Lung (tissue), 17 donors: ENCODE measurements at places on chromosomes 16 and 17.

- no peak for DNase-seq
These were observed 19.1 kb upstream of the KIFC3 start for GRCh38 chr16:57821149-57821971.

GRCh38 chr17:14417336-14417735, 116.5 kb downstream of the HS3ST3B1 start:
- no peak for DNase-seq

DNA sequence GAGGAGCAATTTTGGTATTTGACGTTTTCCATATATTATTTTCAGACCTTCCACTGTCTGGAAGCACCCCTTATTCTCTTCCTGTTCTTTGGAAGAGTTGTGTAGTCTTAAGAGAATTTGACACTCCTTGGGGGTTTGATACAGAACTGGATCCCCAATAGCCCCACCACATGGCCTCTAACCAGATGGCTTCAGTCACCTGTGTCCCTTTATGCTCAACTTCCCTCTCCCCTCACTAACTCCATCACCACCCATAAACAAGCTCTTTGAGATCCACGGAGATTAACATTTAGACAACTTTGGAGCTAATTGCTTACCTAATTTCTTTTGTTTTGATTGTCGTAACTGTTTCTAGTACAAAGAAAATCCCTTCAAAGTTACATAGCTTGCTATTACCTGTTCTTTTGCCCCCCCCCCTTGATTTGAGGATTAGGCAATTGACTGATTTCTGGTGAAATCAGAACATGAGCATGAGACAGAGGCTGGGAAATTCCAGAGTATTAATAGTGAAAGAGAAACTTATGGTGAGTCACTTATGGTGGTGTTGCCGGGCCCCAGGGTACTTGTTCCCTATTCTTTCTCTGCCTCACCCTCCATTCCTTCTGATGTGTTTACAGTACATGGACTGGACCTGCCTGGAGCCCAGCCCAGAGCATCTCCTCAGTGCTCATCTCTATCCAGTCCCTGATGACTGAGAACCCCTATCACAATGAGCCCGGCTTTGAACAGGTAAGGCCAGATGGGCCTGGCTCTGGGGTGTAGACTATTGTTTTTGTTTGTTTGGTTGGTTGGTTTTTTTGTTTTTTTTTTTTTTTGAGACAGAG, 7.5 kb downstream of the UBE2Z start:
- no peak for DNase-seq

DNA sequence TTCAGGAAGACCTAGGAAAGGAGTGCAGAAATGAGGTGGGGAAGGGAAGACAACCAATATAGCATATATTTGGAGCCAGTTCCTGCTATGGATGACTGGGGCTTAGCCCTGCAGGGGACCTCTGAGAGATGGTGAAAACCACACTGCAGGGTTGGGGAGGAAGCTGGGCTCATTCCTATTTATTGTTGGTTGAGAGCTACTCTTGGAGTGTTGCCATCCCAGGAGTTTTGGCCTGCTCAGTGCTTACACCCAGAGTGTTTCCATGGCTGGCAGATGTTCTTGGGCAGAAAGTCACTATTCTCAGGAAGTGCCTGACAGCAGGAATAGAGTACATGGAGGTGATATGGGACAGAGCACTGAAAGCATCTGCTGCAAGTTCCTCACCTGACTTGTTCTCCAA, 145.8 kb downstream of the SPACA3 start:
- DNase-seq: no peak

DNA sequence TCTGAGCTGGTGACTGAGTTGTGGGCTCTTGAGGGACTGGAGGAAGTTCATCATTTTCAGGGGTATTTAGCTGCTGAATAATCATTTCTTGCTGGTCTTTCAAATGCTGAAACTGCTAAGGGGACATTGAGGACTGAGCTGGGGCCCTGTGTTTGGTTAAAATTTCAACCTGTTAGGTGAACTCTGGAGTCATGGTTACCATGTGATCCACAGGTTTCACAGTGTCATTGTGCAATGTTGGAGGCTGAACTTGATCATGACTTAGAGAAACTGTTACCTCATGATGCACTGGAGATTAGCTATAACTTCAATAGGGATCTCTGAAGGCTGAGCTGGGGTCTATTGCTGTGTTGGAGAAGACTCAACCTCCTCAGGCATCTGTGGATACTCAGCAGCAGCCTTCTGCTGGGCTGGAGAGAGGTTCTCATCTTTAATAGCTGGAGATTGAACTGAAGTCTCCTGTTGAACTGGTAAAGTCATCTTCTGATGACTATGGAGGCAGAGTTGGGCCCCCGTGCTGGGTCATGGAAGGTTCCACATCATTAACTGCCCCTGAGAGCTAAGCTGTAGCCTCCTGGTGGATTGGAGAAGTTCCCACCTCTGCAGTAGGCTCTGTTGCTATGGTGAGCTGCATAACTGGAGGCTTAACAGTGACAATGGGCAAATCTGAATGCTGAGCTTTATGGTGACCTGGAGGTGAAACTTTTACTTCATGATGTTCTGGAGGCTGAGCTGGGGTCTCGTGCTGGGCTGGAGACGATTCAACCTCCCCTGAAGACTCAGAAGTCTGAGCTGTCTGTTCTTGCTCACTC, 15.2 kb downstream of the RDM1 start:
- DNase-seq: no peak

- no peak for DNase-seq
These were observed 7.2 kb downstream of the RASL10B start for GRCh38 chr17:35738519-35739133.

- DNase-seq: peak; percentile 44
These were observed 7.1 kb upstream of the CNP start for GRCh38 chr17:41959336-41960095.

DNA sequence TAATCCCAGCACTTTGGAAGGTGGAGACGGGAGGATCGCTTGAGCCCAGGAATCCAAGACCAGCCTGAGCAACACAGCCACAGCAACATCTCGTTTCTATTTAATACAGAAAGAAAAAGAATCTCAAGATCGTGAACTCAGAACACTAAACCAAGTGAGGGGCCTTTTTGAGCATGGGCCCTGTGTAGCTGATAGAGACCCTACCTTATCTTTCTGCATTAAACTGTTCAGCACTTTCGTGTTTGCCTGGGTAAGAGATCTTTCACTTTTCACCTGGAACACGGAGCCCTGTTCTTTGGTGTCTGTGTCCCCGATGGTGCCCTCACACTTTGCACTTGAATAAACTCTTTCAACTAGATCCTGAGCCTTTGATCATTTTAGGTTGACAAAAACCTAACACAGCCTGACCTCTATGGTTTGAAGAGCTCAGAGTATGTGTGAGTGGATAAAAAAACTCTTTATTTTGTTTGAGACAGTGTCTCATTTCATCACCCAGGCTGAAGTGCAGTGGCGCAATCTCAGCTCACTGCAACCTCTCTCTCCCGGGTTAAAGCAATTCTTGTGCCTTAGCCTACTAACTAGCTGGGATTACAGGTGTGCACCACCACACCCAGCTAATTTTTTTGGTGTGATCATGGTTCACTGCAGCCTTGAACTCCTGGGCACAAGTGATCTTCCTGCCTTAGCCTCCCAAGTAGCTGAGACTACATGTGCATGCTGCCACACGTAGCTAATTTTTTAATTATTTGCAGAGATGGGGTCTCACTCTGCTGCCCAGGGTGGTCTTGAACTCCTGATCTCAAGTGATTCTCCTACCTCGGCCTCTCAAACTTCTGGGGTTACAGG, 83.8 kb upstream of the GRIN2A start:
- DNase-seq: no peak

DNA sequence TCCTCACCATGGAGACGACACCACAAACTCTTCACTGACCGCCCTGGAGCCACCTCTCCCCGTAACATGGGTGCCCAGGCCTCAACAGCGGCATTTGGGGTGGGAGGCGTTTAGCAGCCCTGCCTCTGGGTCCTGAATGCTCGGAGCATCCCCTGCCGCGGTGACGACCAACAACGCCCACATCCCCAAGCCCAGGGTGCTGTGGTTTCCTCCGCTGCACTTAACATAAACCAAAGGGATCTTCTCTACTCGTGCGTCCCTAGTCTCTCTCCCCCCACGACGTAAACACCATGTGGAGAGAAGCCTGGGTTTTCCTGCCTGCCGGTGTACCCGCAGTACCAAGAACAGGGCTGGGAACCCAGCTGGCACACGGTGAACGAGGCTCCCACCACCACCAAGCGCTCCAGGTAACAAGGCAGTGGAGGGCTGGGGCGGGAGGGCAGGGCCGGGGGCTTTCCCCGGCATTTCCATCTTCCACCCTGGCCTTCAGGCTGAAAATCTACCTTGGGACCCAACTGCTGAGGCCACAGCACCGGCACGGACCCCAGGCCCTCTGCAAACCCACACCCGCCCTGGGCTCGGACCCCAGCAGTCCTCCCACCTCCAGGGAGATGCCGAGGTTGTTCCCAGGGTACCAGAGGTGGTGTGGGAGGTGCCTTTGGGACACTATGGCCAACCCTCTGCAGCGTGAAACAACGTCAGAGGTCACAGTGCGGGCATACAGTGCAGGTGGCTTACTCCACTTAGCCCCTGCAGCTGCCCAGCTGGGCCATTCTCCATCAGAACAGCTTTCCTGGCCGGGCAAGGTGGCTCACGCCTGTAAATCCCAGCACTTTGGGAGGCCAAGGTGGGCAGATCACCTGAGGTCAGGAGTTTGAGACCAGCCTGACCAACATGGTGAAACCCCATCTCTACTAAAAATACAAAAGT, 54.3 kb downstream of the TIMM22 start:
- DNase-seq: no peak

- peak; percentile 40 for DNase-seq
These were observed 358.2 kb downstream of the KIF2B start for GRCh38 chr17:54180950-54181349.

DNA sequence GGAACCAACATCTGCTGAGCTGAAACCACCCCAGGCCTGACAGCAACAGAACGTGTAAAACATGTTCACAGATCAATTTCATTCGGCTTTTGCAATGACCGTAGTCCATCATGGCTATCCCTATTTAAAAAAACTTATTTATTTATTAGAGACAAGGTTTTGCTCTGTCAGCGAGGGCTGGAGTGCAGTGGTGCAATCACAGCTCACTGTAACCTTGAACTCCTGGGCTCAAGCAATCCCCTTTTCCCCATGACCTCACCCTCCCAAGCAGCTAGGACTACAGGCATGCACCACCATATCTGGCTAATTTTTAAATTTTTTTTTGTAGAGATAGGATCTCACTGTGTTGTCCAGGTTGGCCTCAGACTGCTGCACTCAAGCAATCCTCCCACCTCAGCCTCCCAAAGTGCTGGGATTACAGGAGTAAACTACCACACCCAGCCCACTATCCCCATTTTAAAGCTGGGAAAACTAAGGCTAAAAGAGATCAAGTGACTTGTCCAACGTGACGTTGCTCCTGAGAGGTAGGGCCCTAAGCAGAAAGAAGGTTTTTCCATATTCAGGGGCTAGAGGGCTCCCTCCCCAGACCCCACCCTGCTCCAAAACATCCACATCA, 77.7 kb downstream of the MYH11 start:
- no peak for DNase-seq

- no peak for DNase-seq
These were observed 67.8 kb downstream of the ENGASE start for GRCh38 chr17:79142375-79142774.

GRCh38 chr16:27838536-27839175, 224.9 kb downstream of the GSG1L start:
- no peak for DNase-seq

- DNase-seq: no peak
These were observed 23.3 kb upstream of the ALKBH5 start for GRCh38 chr17:18160128-18160856.

DNA sequence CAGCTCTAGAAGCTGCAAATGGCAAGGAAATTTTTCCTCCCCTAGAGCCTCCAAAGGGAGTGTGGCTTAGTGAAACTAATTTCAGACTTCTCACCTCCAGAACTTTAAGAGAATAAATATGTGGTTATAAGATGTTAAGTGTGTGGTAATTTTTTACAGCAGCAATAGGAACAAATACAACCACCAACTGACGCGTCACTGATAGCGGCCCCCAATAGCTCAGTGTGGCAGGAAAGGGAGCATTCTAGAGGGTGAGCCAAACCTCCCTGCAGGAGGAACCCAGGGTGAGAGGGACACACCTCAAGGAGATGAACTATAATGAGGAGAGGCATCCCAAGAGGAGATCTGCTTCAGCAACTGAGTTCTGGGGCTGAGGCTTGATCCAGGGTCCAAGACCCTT, 4.0 kb downstream of the CCL4 start:
- no peak for DNase-seq

GRCh38 chr16:50917950-50918703, 176.2 kb downstream of the CYLD start:
- DNase-seq: no peak

DNA sequence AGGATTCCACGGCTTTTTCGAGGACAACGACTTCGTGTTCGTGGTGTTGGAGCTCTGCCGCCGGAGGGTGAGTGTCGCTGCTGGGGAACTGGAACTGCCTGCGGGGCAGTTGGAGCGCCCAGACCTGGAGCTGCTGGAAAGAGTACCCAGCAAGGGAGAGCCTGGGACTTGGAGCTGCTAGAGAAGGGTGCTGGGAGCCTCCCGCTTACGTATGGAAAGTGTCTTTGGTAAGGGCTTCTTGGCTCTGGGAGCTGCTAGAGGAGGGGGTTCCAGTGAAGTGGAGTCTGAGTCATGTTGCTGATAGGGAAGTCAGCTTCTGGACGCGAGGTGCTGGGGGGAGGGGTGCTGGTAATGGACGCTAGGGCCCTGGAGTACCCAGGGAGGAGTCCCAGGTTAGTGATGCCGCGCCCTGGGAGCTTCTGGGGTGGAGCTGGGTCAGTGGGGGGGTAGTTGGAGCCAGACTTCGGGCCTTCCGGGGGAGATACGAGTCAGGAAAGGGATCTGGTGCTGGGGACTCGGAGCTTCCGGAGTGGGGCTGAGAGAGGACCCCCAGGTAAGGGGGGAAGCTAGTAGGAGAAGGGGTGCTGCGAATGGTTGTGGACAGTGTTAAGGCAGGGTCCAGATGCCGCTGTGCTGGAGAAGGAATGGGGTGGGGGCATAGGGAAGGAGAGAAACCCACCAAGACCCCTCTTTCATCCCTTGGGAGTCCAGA, 741 bp downstream of the PLK1 start:
- peak; percentile 48 for DNase-seq

DNA sequence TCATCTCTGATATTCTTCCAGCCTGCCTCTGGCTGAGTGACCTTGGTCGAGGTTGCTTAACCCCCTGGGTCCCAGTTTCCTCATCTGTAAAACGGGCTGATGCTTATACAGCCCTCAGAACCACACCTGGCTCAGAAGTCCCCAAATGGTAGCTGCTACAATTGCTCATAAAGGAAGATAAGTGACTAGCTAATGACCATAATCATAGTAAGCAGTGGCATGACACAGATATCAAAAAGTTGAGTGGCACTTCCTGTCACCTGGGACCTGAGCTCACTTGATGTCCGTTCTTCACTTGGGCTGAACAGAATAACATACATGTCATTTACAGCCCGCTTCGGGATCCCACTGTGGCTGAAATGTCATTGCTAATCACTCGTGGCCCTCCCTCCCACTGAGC, 1.8 kb downstream of the MGRN1 start:
- no peak for DNase-seq

GRCh38 chr17:14156689-14157088, 80.0 kb downstream of the CDRT15 start:
- DNase-seq: no peak

DNA sequence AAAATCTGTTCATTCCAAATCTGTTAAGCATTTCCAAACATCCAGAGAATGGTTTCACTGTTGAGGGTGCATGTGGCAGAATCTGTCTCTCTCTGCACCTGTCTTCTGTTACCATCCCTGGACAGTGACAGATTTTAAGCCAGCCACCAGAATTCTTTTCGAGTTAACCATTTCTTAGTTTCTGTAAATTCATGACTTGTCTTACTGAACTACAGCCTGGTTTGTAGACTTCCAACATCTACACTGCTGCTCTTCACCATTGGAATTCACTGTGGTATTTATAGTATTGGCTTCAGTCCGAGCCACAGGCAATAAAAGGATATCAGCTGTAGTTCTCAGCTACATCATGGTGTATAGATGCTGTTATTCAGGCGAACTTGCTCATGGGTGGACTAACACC, 47.6 kb downstream of the GOSR1 start:
- no peak for DNase-seq
